CD4-positive, alpha-beta T cell treated with Interleukin-10 for 1 hour (primary cell): ENCODE measurements at places on chromosomes 4 and X.

DNA sequence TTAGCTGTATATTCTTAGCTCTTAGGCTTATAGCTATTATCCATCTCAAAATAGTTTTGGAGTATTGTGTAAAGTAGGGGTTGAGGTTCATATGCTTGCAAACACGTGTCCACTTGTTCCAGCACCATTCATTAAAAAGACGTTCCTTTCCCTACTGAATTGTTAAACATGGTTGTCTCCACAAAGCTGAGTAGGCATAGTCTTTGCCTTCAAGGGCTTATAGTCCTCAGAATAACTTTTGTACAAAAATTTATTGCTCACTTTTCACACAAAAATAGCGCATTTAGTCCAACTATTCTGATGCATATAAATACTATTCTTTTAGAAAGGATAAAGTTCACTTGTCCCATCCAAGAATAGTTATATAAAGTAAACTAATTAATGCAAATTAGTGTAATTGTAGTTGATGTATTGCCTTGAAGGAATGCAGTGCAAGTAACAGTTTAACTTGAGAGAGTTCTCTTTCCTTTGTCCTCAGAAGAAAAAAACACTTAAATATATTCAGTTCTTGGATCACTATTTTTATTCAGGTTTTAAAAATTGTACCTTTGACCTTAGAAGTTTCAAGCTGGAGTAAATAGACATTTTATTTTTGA is 14.1 kb downstream of the LRIT3 start:
- DNase-seq, result no peak

GRCh38 chr4:16417198-16417597 is 190.9 kb upstream of the TAPT1 start:
- no peak for DNase-seq

- DNase-seq, result no peak
Measured at GRCh38 chr4:123244137-123244536, 152.5 kb upstream of the SPRY1 start.

DNA sequence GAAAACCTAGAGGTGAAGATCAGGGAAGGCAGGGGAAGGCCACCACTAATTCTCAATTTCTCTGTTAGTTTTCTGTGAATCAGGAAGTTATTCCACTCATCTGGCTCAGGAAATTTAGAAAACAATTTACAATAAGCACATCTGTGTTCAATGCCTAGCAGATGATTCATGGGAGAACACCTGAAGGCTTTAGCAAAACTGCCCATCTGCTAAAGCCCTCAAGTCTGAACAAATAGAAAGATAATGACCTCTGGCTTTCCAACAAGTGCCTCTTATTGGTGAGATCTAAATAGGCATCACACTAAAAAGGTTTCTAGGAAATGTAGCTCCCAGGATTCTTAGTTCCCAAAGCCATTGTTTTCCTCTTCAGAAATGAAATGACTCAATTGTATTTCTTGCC is 122.1 kb upstream of the GNPDA2 start:
- no peak for DNase-seq

DNA sequence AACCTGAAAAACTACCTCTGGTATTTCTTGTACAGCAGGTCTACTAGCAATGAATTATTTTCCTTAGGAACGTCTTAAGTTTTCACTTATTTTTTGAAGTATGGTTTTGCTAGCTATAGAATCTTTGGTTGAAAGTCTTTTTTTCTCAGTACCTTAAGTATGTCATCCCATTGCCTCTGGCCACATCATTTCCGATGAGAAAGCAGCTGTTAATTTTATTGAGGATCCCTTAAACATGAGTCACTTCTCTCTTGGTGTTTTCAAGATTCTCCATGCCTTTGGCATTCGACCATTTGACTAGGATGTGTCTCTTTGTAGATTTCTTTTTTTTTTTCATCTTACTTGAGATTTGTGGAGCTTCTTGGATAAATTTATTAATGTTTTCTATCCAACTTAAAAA is 803.8 kb upstream of the AMOT start:
- no peak for DNase-seq

DNA sequence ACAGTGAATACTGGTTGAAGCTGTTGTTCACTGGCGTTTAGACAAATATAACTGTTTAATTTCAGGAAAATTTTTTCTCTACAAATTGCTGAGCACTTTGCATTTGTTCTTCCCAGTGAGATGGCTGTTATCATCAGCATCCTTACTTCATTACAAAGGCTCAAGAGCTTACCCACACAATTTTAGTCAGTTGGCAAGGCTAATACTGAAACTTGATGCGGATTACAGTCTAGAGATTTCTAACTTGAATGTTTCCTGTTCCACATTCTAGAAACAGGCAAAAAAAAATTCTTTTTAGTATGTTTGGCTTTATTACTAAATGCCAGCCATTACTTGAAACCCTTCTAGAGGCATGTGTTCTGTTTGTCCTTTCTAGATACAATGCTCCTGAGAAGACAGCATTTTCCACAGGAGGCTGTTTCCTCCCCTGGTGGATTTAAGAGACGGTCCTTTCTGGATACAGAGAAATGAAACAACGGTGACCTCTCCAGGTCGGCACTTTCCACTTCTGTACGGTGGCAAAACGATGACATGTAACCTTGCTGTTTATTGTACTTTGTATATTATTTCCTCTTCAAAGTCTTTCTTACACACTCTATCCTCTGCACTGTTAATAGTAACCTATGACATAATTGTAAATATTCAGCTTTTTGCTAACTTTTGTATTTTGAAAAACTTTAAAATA is 80.9 kb downstream of the RFC1 start:
- DNase-seq, result no peak

DNA sequence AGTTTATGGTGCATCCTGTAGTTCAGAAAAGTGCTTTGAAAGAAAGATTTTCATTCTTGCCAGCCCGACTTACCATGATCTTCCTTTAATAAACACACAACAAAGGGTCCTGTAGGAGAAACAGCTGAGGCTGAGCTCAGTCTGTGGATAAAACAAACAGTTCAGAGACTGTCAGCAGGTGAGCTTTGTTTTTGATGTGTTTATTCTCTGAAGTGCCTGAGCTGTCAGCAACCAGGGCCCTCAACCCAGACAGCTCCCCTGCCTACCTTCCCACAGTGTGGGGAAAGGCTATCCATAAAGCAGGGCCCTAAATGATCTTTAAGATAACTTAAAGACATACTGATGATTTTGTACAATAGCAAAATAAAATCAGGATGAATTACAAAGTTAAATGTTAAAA is 459.2 kb upstream of the GALNT7 start:
- no peak for DNase-seq

DNA sequence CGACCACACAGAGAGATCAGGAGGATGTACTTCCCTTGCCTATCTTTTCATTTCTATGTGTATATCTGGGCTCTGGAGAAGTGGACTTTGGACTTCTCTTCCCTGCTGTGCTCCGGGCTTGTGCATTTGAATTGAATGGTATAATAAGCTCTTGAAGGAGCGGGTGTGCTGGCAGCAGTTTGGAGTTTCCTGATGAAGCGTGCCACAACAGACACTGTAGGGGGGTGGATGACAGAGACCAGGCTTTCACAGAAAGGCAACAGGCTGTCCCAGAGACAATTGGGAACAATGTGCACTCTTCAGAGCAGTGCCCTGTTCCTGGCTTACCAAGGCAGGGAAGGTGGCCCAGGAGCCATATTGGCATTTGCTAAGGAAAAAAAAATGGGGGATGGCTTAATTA is 170.1 kb downstream of the FRMPD4 start:
- DNase-seq, result no peak

GRCh38 chr4:90715242-90715641 is 588.0 kb downstream of the CCSER1 start:
- DNase-seq, result no peak

DNA sequence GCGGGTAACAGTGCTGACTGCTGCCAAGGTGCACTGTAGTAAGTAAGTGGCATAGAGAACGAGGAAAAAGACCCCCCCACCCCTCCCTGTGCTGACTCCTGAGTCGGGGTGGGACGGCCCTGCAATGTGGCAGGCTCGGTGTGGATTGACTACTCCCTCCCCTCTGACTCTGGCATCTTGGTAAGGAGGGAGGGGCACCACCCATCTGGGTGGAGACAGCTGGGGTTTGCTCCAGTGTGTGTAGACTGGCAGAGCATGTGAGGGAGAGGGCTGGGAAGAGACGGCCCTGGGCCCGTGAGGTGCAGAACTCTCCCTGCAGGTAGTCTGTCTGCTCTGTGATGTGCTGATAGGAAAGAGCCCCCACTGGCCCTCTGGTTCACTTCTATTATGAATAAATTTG is 31.0 kb downstream of the NSG1 start:
- DNase-seq, result no peak

DNA sequence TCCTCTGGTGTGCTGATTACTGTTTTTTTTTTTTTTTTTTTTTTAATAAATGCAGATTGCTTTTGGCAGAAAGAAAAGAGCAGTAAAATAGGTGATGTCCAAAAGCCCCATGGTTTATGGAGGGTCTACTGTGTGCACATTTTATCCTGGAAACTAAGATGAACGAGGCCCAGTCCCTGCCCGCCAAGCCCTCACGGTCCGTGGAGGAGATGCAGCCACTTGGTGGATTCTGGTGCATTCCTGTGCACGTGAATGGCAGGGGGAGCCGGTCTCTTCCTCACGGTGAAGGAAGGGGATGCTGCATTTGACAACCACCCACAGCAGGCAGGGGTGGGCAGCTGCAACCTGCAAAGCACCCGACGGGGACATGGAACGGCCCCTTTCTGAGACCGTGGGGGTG is 100.2 kb upstream of the AFAP1 start:
- DNase-seq, result no peak

- DNase-seq, result no peak
Measured at GRCh38 chr4:139506774-139507173, 49.2 kb downstream of the SETD7 start.

- DNase-seq, result no peak
Measured at GRCh38 chr4:8847331-8847730, 24.3 kb downstream of the HMX1 start.
